Suppressor macrophage treated with lipopolysaccharide for 4 hours (primary cell): ENCODE measurements at places on chromosomes 4 and X.

DNA sequence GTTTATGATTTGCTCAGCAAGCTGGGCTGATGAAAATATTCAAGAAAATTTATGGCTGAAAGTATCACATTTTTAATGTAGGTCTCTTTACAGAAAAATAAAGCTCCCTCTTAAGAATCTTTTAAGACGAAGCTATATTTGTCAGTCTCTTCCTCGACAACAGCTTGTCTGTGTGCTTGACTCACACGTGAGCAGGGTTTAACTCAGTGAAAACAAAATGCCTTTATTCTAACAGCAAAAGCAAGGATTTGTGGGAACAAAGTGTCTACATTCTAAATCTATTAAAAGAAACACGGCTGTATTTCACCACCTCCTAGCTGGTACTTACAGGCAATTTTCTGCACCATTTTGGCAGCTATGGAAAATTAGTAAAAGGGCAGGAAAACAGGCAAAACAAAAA lies 75.5 kb downstream of the NYX start:
- DNase-seq = no peak

GRCh38 chrX:139826065-139827044 lies 106.5 kb downstream of the ATP11C start:
- DNase-seq = no peak

- no peak for DNase-seq
Observed at GRCh38 chr4:147587041-147587440, 30.2 kb upstream of the TMEM184C start.

GRCh38 chrX:119667111-119667878 lies 25.7 kb downstream of the SEPTIN6 start:
- DNase-seq = no peak

DNA sequence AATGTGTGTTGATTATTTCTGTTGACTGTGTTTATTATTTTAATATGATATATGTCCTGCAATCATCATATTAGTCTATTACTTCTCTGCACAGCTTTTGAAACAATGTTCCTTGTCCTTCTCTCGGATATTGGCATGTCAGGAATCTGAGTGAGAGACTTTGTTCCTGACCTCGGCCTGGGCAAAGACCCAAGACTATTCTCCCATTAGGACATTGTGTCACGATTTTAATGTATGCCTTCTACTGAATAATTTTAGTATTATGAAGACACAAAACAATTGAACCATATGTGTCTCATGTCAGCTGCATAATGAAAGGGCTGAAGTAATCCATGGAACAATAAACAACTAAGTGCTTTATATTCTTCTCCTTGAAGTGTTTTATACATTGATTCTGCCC lies 580.8 kb upstream of the TENM3 start:
- no peak for DNase-seq

GRCh38 chr4:36081185-36081584 lies 163.1 kb downstream of the ARAP2 start:
- peak; percentile 47 for DNase-seq

DNA sequence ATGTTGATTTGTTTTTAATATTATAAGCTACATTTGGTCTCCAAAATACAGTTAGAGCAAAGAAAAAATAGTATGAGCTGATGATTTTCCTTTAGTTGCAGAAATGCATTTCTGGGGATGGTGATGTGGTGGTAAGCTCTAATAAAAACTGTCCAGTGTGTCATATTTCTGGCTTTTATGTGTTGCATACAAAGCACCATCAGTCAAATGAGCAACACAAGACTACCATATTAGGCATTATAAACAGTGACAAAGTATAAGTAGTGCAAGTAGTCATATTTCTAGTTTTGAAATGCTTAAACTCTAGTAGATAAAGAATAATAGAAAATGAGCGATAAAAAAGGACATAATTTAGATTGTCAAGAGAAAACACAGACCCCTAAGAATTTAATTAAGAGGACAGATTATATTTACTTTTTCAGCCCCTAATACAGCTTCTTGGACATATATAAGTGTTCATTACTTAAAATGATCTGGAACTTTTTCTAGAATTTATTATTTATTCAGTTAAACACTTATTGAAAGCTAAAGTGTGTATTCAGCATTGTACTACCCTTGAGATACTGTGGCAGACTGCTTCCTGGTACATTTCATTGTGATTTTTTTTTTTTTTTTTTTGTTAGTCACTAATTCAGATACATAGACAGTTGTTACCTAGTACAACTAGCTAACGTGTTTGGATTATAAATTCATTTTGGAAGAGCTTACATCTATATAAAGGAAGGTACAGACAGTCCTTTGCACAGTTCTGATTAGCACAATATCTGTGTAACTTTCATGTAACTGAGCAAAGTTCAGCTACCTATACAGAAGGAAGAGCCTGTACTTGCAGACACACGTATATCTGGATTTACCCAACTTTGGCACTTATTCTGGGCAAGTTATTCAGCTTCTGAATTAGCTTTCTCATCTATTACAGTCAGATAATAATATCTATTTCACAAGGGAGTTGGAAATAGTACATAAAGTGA lies 22.3 kb downstream of the RAP1GDS1 start:
- no peak for DNase-seq

DNA sequence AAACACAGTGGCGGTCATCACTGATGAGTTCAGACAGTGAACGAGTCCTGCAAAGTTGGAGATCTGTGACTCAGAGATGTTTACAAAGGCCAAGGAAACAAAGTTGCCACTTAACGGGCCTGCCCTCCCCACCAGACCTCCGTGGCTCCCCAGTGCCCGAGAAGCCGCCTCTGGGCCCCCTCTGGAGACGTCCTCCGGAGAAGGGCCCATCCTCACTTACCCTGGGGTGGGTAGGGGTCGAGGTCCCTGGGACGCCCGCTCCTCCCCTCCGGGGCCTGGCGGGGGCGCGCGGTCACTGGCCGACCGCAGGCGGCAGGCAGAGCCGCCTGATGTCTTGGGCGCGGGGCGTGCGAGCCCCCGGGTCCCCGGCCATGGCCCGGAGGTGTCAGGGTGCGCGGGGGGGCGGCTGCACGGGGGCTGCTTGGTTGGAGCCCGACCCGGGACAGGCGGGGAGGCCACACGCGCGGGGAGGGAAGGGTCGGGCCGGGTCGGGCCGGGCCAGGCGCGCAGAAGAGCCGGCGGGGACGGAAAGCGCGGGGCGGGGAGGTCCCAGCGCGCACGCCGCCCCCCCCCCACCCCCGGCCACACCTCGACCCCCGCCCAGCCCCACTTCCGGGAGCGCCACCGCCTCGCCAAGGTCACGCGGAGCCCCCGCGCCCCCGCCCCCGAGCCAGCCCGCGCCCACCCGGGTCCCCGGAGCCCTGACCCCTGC lies 529 bp downstream of the DHRSX start:
- DNase-seq = peak; percentile 44

- no peak for DNase-seq
Observed at GRCh38 chr4:177455561-177455970, 13.3 kb upstream of the AGA start.

- peak; percentile 72 for DNase-seq
Observed at GRCh38 chr4:145041378-145041777, 56.6 kb downstream of the ANAPC10 start.

DNA sequence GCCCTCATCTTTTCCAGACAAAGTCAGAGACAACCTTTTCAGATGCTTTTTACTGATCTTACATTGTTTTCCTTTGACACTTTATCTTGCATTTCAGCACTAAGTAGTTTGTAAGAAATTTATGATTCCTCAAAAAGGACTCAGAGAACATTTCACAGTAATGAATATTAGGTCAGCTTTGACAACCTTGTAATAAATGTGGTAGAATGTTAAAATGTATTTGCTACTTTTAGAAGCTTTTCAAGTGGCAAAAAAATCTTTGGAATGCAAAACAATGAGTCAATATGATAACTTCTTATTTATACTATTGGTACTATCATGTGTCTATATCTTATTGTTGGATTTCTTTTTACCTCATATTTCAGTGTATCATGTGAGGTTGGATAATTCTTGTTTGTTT lies 146.2 kb upstream of the FAT4 start:
- DNase-seq = no peak

GRCh38 chr4:183842129-183842528 lies 63.0 kb upstream of the STOX2 start:
- no peak for DNase-seq

GRCh38 chrX:150690126-150690525 lies 3.1 kb upstream of the MTMR1 start:
- DNase-seq = peak; percentile 40

DNA sequence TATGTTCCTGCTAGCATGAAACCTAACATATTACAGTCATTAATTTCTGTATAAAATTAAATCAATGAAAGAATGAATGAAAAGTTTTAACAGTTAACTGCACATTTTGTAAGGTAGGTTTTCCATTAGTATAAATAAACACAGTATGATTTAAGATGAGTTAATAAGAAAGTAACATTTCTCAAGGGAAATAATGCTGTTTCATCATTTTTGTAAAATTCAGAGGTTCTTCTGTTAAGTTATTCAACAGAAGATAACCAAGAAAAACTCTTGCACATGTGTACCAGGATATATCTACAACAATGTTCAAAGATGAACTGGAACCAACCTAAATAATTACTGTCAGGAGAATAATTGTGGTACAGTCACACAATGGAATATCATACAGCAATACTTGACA lies 88.6 kb downstream of the NEK1 start:
- DNase-seq = no peak

DNA sequence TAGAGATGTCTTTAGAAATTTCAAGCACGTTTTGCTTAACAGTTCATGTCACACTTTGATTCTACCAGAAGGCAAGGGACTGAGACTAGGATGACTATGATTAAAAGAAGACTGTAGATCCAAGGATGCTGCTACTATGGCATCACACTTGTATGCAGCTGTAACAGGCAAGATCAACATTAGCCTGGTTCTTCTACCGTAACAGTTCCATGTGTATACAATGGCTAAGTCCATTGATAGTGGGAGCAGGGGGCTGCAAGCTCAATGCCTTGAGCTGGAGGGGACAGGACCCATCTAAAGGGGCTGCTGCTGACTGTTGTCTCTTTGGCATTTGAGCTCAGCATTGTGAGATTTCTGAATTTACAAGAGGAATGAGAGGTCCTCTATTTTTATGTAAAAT lies 212.0 kb downstream of the APBB2 start:
- no peak for DNase-seq
